ENCODE measurements at places on chromosomes 4 and X. TPM values are rescaled to one million over a fixed set of nuclear protein-coding genes. Genes with fewer than 3 reads are reported as not detected.

ATXN3L gene
- not detected for total RNA-seq

ADGRA3 gene
- 72.1 TPM for total RNA-seq

REELD1 gene
- not detected for total RNA-seq

SYP gene
- total RNA-seq, result 13.7 TPM

ATP8A1 gene
- total RNA-seq, result 14.5 TPM

DNA sequence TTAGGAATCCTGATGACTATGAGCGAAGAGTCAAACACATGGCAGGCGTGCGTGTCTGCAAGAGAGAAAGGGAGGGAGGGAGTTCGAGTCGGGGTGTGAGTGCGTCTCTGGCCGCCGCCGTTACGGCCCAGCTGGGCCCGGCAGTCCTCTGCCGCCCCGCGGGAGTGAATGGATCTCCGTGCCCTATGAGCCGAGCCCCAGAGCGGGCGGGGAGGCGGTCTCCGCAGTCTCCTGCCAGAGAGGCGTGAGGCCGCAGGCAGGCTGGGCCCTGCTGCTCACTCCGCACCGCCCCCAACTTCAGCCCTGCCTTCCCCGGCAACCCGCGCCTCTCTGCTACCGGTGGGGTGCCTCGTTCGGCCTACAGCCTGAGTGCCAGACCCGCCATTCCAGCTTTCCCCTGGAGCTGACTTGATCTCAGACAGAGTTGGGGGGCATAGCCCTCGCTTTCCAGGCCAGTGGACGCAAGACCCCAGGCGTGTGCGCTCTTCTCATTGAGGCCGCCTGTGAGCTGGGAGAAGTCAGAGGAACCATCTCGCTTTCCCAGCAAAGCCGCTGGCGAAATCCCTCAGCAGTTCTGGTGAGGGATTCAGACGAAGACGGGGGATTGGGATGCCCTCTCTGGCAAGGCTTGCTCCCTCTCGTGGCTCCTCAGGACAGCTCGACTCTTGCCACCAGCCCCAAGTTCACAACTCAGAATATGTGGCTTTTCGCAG lies 1.4 kb downstream of the SLC16A2 start:
- peak; percentile 90 for DNase-seq

DNA sequence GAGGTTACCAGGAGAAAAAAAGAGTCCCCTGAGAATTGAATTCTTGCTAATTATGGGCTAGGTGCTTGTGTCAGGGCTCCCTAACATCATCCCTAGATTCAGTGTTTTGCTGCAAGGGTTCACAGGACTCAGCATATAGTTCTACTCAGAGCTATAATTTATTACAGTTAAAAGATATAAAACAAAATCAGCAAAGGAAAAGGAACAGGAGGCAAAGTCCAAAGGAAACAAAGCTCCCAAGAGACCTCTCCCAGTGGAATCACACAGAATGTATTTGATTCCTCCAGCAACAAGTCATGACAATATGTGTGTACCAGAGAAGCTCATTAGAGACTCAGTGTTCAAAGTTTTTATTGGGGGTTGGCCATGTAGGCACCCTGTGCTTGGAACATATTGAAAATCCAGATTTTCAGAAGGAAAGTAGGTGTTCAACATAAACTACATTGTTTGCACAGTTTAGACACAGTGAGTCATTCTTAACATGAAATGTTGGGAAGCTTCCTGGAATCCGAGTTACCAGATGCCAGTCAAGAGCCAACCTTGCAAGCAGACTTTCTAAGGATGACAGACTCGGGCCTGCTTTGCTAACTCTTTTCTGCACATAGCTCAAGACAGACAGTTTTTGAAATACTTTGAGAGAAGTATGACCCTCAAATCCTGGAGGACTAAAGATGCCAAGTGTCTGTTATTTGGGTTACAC lies 311.3 kb upstream of the EMCN start:
- DNase-seq, result no peak

- DNase-seq, result no peak
Measured at GRCh38 chrX:25131055-25131454, 115.3 kb upstream of the ARX start.

DNA sequence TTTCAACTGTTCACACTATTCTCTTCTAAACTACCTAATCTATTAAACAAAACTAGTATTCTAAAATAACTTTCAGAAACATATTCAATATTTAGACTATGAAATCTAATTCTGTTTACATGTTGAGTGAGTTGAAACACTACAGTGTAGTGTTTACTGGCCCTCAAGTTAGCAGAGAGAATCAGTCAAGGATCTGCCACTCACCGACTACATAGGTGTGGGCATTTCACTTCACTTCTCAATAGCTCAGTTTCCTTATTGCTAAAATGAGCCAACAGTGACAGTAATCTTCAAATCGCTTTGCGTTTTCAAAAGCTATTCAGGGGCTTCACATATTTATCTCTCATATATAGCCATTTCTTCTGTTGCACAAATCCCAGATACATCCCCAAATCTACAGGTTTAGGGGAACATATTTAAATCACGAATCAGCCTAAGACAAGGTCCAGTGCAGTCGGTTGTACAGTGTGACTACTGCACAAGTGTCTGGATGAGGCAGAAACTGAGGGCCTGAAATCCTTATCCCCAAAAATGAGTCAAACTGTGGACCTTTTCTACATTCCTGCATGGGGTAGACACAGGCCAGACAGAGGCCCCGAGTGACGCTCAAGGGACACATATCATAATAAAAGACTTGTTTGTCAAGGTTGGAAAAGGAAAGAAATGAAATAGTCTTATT lies 129.8 kb downstream of the PPP3CA start:
- DNase-seq, result no peak

DNA sequence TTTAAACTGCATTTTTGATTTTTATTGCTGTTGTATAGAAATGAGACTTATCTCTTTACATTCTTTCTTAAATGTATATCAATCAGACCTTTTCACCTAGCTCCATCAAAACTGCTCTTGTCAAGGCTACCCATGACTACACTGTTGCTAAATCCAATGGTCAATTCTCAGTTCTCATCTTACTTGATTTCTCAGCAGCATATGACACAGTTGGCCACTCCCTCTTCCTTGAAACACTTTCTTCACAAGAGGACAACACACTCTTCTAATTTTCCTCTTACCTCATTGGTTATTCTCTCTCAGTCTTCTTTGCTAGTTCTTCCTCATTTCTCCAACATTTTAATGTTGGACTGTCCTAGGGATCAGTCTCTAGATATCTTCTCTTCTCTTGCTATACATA lies 94.1 kb upstream of the CITED1 start:
- no peak for DNase-seq

- DNase-seq, result no peak
Measured at GRCh38 chrX:142688256-142688655, 337.5 kb upstream of the SPANXN4 start.

GRCh38 chr4:81796790-81797528 lies 325.3 kb upstream of the RASGEF1B start:
- no peak for DNase-seq

GRCh38 chr4:184442314-184442635 lies 32.1 kb downstream of the IRF2 start:
- no peak for DNase-seq

DNA sequence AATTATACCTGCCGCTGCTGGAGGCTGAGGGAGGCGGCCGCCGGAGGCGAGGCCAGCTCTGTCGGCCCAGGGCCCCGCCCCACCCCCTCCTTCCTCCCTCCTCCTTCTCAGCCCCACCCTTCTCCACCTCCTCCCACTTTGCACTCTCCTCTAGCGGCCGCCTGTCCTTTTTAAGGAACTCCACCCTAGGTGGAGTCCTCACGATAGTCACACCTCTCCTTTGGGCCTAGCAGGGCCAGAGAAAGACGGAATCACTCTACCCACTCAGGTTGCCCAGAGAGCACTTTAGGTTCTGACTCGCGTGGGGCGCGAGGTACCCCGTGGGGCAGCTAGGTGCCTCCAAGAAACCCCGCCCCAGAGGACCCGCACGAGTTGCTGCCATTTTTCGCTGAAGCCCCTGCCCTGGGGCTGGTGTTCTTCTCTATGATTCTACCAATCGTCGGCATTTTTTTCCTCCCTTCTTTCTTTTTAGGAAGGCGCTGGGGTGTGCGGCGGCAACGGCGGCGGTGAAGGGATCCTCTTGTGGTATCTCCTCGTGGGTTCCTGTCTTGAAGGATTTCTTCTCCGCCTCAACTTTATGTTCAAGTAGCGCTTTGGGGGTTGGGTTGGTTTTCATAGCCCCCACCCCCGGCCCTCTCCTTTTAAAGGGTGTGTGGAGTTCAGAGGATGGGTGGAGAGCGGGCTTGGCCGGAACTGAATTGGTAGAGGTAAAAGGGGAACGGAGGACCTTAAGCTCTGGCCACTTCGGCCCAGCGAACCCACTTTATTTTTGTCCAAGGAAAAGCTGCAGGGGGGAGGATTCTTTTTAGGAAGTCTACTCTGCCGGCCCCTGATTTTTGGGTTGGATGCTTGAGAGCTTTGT lies at the start of gene KLF8:
Gene KLF8, plus strand, starts transcription at position 136 of the 862 bp plus-strand sequence. CDS start 979 bp downstream, outside the sequence.
- DNase-seq, result peak; percentile 76

DNA sequence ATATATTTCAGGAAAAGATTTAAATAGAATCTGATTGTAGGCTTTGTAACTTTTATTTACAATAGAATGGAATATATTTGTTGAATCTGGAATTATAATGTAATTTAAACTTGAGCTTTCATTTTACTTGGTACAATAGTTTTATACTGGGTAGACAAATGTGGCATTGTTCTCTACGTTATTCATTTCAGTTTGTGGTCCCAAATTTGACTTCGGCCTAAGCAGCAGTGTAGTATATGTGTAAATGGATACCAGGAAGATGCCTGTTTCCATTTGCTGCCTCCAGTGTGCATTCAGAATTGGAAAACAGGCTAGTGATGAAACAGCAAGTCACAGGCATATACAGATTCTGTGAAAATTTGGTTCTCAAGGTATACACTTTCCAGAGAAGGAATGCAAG lies 77.8 kb downstream of the CLDN22 start:
- DNase-seq, result no peak

- DNase-seq, result no peak
Measured at GRCh38 chr4:157779081-157779480, 393.7 kb downstream of the GASK1B start.

GRCh38 chr4:2799224-2799911 lies 6.5 kb downstream of the SH3BP2 start:
- peak; percentile 71 for DNase-seq

GRCh38 chrX:39772057-39772832 lies 325.5 kb downstream of the BCOR start:
- DNase-seq, result no peak

DNA sequence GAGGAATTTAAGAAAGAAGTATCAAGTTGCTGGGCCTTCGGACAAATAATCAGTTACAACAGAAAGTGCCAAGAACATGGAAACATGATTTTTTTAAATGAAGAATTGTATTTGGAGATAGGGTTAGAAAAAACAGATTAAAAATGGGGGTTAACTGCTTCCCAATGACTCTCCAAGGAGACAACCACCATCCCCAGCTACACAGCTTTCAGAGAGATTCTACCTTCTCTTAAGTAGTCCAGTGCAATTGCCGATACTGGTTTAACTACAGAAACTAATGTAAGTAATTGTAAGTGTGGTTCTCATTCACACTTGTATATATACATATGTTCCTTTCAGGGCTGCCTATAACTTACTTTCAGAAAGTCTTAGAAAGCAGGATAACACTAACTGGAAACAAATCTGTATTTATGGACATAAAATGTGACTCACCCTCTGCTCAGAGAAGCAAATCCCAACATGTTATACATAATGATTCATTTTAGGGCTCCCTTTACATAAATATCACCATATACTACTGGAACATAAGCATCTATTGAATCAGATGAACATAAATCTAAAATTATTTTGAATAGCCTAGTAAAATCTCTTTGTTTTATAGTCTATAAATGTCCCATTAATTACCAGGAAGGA lies 248.9 kb upstream of the UGT8 start:
- DNase-seq, result no peak

DNA sequence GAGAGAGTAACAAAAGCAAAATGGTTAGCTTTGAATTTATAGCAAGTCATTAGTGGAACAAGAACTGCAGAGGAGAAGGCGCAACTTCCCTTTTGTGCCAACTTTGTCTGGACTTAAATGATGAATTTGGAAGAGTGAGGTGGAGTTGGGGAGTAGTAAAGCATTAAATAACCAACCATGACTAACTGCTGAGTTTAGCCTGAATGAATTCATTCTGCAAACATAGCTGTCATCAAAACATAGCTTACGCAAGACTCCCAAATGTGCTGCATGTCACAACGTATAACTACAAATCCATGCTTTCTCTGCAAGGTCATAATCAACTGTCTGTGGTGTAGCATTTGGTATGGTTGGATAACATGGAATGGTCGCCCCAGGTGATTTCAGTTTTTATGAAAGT lies 75.9 kb upstream of the RPL34 start:
- DNase-seq, result no peak

GRCh38 chrX:47380268-47380667 lies 9.9 kb downstream of the ZNF157 start:
- DNase-seq, result no peak

DNA sequence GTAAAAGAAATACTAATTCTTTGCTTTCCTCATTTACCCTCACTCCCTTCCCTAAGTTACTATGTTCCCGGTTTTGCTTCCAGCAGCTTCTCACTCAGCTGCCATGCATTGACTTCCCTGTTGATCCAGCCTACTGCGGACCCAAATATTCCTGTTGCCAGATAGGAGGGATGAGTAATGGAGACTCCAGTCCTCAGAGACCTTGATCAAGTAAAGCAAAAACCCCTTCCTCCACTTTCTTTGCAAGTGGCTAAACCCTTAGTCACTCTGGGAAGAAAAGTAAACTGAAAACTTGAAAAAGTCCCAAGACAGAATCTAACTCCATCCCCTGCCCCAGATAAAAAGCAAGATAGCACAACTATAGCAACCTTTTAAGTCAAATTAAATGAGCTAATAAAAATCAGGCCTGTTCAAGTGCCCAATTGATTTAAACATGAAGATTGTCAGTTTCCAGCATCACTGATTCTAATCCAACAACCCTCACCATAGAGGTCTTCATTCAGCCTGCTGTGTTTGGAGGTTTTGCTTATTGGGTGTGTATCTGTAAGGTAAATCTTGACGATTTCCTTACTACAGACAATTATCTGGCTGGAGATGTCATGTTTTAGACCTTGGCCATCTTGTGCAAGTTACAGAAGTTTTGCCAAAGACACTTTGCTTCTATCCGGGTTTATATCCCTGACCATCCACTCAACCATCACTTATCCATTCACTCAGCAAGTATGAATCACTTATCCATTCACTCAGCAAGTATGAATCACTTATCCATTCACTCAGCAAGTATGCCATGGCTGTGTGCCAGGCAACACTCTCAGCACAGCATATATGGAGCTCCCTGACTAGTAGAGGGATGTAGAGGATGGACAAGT lies 17.6 kb downstream of the FGFBP1 start:
- DNase-seq, result no peak

GRCh38 chr4:160319221-160319867 lies 1216.5 kb downstream of the RAPGEF2 start:
- DNase-seq, result no peak

- DNase-seq, result no peak
Measured at GRCh38 chr4:184732126-184732525, 1.8 kb downstream of the CENPU start.

DNA sequence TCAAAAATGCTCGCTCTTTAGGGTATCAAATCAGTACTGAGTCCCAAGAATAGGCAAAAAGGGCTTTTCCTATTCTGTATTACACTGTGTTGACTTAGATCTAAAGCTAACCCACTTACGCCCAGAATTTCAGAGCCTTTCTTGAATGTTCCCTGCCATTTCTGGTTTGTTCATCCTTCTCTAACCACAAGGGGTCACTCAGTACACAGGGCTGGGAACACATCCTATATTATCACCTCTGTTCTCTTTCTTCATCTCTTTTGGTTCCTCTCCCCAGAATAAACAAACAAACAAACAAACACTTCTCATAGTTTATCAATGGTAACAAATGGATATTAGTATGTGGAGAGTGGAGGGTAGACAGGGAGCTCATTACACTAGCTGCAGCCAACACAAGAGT lies 25.5 kb upstream of the MORC4 start:
- no peak for DNase-seq

Measured in sigmoid colon (tissue), 7 donors.